ENCODE measurements at places on chromosomes 12 and 14.

GRCh38 chr14:46887144-46887543 lies 235.6 kb upstream of the RPL10L start:
- no peak overlapping the region for H3K27ac ChIP-seq
- DNase-seq = no peak
- no peak overlapping the region for H3K4me3 ChIP-seq

DNA sequence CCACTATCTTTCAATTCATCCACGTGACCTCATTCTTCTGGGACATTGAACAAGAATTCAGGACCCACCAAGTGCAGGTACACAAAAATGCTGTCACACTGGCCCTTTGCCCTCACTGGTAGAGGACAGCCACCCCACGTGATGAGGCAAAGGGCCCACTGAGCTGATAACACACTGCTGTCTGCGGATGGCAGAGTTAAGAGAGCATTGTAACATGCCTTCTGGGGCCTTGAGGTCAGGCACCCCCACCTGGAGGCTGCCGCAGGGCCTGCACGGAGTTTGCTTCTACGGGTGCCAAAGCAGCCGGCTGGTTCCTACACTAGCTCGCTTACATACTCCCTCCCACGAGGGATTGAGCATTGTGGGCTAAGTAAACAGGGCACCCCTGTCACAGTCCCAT lies 101.0 kb downstream of the LRIG3 start:
- no peak for DNase-seq
- no peak overlapping the region for H3K27ac ChIP-seq
- no peaks in the 10 kb centered on the region for H3K27me3 ChIP-seq
- H3K36me3 ChIP-seq = no peaks in the 10 kb centered on the region

DNA sequence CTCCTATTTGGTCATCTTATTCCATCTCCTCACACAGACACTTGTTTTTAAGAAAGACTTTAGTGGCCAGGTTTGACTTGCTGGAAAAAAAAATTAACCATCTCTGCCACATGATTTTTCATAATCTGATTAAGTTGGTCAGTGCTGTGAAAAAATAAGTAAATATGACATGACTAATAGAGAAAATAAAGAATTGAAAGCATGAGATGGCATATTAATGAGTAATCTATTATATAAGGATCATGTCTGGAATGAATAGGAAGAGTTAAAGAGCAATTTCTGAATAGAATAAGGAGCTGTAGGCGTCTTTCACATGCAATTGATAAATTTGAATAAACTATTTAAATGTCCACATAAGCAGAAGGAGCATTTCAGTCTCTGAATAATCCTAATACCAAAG lies 12.2 kb upstream of the SLCO1B1 start:
- no peaks in the 10 kb centered on the region for H3K27me3 ChIP-seq
- H3K36me3 ChIP-seq = no peaks in the 10 kb centered on the region
- H3K27ac ChIP-seq = no peak overlapping the region
- DNase-seq = no peak
- no peak overlapping the region for H3K4me3 ChIP-seq
- H3K4me1 ChIP-seq = no peaks in the 10 kb centered on the region

GRCh38 chr12:109378569-109378968 lies 30.9 kb downstream of the MYO1H start:
- H3K27ac ChIP-seq = no peak overlapping the region
- DNase-seq = no peak
- no peaks in the 10 kb centered on the region for H3K4me1 ChIP-seq
- H3K36me3 ChIP-seq = no peaks in the 10 kb centered on the region
- H3K4me3 ChIP-seq = no peak overlapping the region

DNA sequence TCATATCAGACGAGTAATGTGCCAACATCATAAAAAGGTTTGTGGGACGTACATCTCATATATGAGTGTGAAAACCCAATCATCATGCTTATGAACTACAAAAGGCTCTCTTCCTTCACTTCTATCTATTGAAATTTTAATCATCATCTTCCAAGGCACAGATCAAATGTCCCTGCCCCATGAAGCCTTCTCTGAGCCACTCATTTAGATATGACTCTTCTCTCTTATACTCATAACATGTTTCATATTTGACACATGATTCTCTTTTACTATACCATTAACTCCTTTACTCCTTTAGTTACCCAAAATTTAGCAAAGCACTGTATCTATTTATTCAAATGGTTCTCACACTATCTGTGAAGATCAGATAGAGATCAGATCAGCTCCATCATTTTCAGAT lies 22.2 kb downstream of the RALGAPA1 start:
- H3K27ac ChIP-seq = no peak overlapping the region
- H3K4me1 ChIP-seq = no peaks in the 10 kb centered on the region
- no peaks in the 10 kb centered on the region for H3K36me3 ChIP-seq
- DNase-seq = no peak
- H3K4me3 ChIP-seq = no peak overlapping the region

DNA sequence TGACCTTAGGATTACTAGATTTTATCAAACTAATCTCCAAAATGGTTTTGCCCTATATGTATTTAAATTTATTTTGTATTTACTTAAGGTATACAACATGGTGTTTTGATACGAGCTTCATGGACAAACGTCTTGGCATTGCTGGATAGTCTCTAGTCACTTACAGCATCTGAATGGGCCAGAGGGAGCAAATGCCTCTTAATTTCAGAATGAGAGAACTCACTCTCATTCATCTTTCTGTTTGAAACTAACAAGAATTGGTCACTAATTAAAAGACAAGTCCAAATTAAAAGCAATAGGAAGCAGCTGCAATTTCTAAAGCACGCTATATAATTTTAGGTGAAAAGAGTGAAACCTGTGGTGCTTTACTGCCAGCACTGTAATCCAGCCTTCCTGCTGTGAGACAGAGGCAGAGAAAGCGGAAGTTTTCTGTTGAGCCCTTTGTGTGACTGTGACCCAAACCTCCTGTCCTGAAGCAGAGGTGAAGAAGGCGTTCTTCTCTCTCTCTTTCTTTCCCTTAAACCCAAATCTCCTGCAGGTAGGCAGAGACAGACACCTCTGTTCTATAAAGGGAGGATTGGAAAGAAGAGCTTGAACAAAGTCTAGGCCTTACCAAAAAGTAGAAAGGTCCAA lies 184.6 kb upstream of the NAV3 start:
- H3K4me1 ChIP-seq = no peaks in the 10 kb centered on the region
- H3K27me3 ChIP-seq = no peaks in the 10 kb centered on the region
- no peak overlapping the region for H3K4me3 ChIP-seq
- no peak overlapping the region for H3K27ac ChIP-seq

- no peak overlapping the region for H3K4me3 ChIP-seq
- H3K27me3 ChIP-seq = no peaks in the 10 kb centered on the region
- no peak for DNase-seq
These were observed 433.3 kb upstream of the PRICKLE1 start for GRCh38 chr12:43022838-43023237.

- no peaks in the 10 kb centered on the region for H3K27me3 ChIP-seq
- H3K27ac ChIP-seq = no peak overlapping the region
- no peak overlapping the region for H3K4me3 ChIP-seq
These were observed 67.7 kb downstream of the GXYLT1 start for GRCh38 chr12:42076976-42077375.

DNA sequence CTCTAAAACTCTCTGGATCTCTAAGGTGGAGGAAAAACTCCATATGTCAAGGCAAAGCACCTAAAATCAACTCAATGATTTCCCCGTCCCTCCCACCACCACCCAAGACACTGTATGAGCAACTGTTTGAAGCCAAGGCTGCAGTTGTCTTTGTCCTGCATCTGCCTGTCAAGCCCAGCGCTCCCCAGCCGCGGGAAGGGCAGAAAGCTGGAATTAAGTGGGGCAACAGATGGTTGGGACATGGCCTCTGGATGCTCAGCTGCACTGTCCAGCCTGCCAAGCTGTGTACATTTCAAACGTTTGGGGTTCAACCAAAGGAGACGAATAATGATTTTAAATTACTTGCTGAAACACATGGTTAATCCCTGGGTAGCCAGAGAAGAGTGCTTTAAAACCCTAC lies 42.2 kb upstream of the PTGR2 start:
- H3K4me3 ChIP-seq = no peak overlapping the region
- H3K27me3 ChIP-seq = no peaks in the 10 kb centered on the region
- no peak overlapping the region for H3K27ac ChIP-seq
- no peak for DNase-seq
- H3K4me1 ChIP-seq = no peaks in the 10 kb centered on the region

- DNase-seq = no peak
- peaks cover 2% of the 10 kb centered on the region for H3K4me1 ChIP-seq
- no peaks in the 10 kb centered on the region for H3K27me3 ChIP-seq
These were observed 95.7 kb downstream of the CEP128 start for GRCh38 chr14:80845856-80846255.

GRCh38 chr12:14961466-14962152 lies at the start of gene ARHGDIB:
Gene ARHGDIB (minus strand): TSS chr12:14961601. CDS start chr12:14950712, 10,889 bp downstream.
- no peak within 1 kb of the TSS for H3K27ac ChIP-seq
- peak within 1 kb of the TSS; percentile 76 for H3K4me3 ChIP-seq
- no peaks in the 10 kb centered on the region for H3K27me3 ChIP-seq

GRCh38 chr14:24913746-24914145 lies 136.2 kb downstream of the STXBP6 start:
- no peak overlapping the region for H3K4me3 ChIP-seq
- H3K4me1 ChIP-seq = no peaks in the 10 kb centered on the region
- no peaks in the 10 kb centered on the region for H3K27me3 ChIP-seq
- no peak for DNase-seq

GRCh38 chr12:10289005-10289754 lies 18.5 kb upstream of the KLRD1 start:
- no peak overlapping the region for H3K4me3 ChIP-seq
- no peak for DNase-seq
- no peaks in the 10 kb centered on the region for H3K4me1 ChIP-seq
- no peak overlapping the region for H3K27ac ChIP-seq
- H3K36me3 ChIP-seq = no peaks in the 10 kb centered on the region

DNA sequence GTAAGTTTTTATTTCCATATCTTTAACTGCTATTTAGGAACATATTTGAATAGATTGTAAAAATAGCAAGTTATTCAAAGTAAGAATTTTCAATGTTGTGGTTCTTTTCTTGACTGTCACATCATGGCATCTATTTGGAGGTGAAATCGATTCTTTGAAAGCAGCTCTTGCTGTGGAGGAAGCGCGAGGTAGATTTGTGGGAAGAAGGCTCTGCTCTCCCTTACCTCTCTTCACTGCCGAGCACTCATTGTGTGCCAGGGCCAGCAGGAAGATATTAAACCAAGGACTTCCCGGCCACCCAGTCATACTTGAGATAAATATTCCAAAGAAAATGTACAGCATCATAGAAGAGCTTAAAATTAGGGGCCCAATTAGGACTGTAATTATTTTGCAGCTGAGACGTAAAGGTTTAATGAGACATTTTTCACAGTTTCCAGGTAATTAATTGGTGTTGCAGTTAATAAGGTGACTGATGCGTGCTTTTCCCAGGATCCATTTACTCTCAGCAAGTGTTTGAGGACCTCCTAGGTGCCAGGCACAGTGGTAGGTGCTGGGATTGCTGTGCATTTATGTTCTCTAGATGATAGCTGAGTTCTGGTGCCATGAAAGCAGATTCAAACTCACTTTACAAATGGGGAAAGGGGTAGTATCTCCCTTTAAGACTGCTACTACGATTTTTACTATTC lies 89.2 kb upstream of the DYNC1H1 start:
- no peak overlapping the region for H3K27ac ChIP-seq
- H3K27me3 ChIP-seq = no peaks in the 10 kb centered on the region
- H3K4me1 ChIP-seq = no peaks in the 10 kb centered on the region
- no peaks in the 10 kb centered on the region for H3K36me3 ChIP-seq
- DNase-seq = no peak

DNA sequence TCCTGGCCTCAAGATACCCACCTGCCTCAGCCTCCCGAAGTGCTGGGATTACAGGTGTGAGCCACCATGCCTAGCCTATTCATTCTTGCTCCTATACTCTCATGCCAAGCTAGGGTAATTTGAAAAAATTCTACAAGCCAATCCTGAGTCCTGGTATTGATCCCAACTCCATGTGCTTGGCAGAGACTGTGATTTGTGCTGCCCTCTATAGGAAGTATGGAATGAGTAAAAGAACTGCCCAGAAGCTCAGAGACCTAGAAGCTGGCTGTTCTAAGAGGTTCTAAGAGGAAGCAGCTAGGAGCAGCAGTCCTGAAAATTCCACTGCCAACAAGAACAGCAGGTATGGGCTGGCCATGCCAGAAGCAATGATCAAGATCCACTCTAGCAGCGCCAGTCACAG lies 402.5 kb downstream of the PCNX1 start:
- DNase-seq = no peak
- H3K4me3 ChIP-seq = no peak overlapping the region
- no peaks in the 10 kb centered on the region for H3K27me3 ChIP-seq
- H3K4me1 ChIP-seq = no peaks in the 10 kb centered on the region
- no peaks in the 10 kb centered on the region for H3K36me3 ChIP-seq

GRCh38 chr12:131817241-131817640 lies 11.0 kb upstream of the MMP17 start:
- no peaks in the 10 kb centered on the region for H3K27me3 ChIP-seq
- H3K4me3 ChIP-seq = no peak overlapping the region
- H3K27ac ChIP-seq = no peak overlapping the region
- no peaks in the 10 kb centered on the region for H3K4me1 ChIP-seq
- DNase-seq = no peak
- no peaks in the 10 kb centered on the region for H3K36me3 ChIP-seq

GRCh38 chr14:24915958-24916595 lies 133.9 kb downstream of the STXBP6 start:
- DNase-seq = no peak
- H3K36me3 ChIP-seq = no peaks in the 10 kb centered on the region
- H3K4me3 ChIP-seq = no peak overlapping the region

GRCh38 chr12:130203151-130203550 lies 40.9 kb downstream of the FZD10 start:
- H3K27ac ChIP-seq = no peak overlapping the region
- no peaks in the 10 kb centered on the region for H3K36me3 ChIP-seq
- H3K27me3 ChIP-seq = no peaks in the 10 kb centered on the region
- DNase-seq = no peak
- H3K4me1 ChIP-seq = no peaks in the 10 kb centered on the region

- no peak overlapping the region for H3K4me3 ChIP-seq
- no peak overlapping the region for H3K27ac ChIP-seq
- no peak for DNase-seq
- no peaks in the 10 kb centered on the region for H3K36me3 ChIP-seq
These were observed 148.9 kb downstream of the SAMD4A start for GRCh38 chr14:54715811-54716210.

DNA sequence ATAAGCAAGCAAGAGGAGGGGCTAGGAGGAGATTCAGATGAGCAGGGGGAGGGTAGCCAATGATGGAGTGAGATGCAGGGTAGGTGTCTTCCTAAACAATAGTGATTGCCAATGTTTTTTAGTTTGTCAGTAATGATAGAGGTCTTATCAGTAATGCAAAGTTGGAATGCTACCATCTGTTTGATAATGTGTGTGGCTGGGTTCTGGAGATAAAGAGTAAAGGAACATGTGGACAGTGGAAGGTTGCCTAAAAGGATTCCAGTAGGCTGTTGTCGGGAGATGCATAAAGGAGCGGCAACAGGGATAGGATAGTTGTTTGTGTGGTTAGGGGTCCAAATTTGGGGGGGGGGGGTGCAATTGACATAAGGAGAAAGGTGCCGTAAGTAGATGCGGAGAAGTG lies 52.5 kb downstream of the TESPA1 start:
- H3K4me1 ChIP-seq = no peaks in the 10 kb centered on the region
- DNase-seq = no peak
- H3K27me3 ChIP-seq = no peaks in the 10 kb centered on the region
- H3K4me3 ChIP-seq = no peak overlapping the region

- H3K4me1 ChIP-seq = no peaks in the 10 kb centered on the region
- H3K27me3 ChIP-seq = no peaks in the 10 kb centered on the region
- H3K36me3 ChIP-seq = no peaks in the 10 kb centered on the region
- no peak overlapping the region for H3K4me3 ChIP-seq
- no peak for DNase-seq
These were observed 1.4 kb downstream of the KRT2 start for GRCh38 chr12:52650520-52651081.

GRCh38 chr12:109758426-109759420 lies 45.1 kb downstream of the FAM222A start:
- no peak overlapping the region for H3K4me3 ChIP-seq
- H3K4me1 ChIP-seq = no peaks in the 10 kb centered on the region
- H3K36me3 ChIP-seq = no peaks in the 10 kb centered on the region
- DNase-seq = peak; percentile 57
- no peaks in the 10 kb centered on the region for H3K27me3 ChIP-seq
- H3K27ac ChIP-seq = no peak overlapping the region

Measured in aorta (tissue), 5 donors.